ENCODE measurements at places on chromosomes 16 and 17. TPM values are rescaled to one million over a fixed set of nuclear protein-coding genes. Genes with fewer than 3 reads are reported as not detected.

DNA sequence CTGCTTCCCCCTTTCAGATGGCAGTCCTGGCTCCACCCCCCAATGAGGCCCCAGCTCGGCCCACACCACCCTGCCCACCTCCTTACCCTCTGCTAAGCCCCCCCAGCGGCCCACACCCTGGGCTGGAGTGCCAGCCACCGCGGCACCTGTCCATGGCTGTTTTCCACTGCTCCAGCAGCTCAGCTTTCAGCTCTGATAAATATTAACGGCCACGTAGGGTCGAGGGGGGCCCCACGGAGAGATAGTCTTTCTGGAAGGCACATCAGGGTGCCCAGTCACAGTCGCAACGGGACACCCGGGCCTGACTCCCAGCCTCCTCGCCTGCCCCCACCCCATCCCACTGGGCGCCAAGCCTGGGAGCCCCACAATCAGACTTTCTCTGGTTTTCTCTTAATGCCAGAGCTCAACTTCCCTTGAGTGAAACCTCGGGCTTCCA is 46.5 kb upstream of the CIBAR2 start:
- DNase-seq = no peak

DNA sequence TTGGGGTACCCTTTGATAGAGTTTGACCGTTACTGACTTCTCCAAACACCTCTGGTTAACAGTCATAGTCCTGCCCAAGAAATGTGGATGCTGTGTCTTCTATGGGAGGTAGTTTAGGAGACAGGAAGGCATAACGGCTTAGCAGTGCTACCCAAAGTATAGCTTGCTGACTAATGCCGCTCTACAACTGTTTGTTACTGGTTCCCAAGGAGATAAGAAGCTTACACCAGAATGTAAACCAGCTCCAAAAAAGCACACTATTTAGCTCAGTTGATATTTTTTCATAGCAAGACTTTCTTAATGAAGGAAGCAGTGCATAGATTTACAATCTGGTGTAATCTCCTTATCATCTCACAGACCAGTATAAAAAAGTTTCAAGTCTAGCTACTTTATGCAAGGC is 95.7 kb downstream of the HS3ST3B1 start:
- DNase-seq = no peak

DNA sequence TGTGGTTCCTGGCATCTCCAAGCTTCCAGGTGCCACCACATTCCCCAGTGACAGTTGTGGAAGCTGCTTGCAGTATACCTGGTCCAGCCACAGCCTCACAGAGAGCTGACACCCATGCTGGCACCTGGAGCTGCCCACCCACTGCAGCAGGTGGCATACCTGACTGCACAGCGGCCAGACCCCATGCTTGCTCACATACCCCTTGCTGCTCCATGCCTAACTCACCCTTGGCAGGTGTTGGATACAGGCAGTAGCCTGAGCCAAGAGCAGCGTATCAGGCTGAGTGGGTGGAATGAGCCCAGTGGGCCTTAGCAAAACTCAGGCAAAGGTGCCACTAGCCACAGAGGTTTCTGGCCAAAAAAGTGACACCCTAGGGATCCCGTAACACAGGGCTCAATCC is 232.3 kb downstream of the CEP112 start:
- no peak for DNase-seq

DNA sequence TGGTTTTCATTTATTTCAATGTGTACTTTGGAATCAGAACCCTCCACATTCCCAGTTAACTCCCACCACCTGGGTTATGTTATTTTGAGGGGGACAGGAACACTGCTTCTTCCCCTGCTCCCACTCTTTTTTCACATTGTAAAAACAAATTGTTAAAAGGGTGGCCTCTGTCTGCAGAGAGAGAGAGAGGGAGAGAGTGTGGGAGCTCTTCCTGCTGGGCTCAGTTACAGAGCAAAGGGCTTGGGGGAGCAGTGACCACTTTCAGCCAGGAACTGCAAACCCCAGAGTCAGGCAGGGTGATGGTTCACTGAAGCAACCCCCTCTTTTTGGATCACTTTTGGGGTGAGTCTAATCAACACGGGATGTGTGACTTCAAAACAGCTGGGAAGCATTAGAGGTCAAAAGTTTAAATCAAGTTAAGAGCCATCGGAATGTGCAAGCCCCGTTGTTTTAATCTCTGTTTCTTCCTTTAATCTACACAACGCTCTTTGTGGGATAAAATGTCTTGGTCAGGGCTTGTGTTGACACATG is 577.0 kb upstream of the CDH11 start:
- DNase-seq = no peak

DNA sequence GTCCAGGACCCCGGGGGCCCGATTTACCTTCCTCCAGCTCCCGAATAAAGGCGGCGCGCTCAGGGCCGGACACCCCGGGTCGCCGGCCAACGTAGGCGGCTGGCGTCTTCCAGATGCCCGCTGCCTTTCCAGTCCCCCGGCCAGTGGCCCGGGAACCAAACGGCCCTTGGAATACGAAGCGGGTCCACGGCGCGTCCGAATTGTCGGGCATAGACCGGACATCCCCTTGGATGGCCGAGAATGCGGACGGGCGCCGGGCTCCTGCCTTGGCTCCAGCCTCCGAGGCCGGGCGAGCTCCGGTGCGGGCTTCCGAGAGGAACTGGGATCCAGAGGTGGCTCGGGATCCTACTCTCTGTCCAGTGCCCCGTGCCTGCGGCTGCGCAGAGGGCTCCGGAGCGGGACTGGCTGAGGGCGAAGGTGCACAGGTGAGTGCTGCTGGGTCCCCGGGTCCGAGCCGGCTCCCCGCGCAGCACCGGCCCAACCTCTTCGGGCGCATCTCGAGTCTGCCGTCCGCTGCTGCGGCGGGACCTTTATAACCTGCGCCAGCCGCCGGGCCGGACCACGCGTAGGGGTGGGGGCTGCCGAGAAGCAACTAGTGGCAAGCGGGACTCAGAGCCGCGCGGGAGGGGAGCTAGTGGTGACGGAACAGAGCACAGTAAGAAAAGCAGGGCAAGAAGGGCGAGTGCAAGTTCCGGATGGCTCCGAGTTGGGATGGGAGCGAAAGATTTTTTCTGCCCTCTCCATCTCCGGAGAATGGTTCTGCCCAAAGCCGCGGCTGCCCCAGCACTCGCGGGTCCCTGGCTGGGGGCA is at the start of gene HAP1:
TSS of gene HAP1 (minus strand) at position 505 of the 810 bp plus-strand sequence. CDS start at position 496, 9 bp downstream.
- DNase-seq = no peak

DNA sequence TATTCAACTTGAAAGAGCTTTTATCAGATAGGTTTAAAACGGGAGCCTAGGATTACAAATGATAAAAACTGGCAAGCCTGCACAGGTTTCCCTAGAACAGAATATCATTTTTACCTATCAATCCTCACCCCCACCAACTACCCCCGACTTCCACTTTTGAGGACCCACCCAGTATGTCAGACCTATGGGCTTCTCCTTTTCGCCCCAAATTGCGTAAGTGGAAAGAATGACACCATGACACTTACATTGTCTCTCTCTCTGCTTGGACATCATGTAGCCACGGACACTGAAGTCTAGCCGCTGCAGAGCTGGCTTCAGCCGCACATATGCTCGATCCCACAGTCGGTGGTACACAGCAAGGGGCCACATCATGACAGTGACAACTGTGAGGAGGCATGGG is 7.4 kb upstream of the PSMC3IP start:
- no peak for DNase-seq

KCNG4 gene
- total RNA-seq = not detected

EPN3 gene
- not detected for total RNA-seq

ZG16 gene
- not detected for total RNA-seq
